Activated CD4-positive, alpha-beta T cell treated with anti-CD3 and anti-CD28 coated beads, Interleukin-2, amount 50 U/mL, for 1 hour (primary cell): ENCODE measurements at places on chromosomes 7 and 10.

- DNase-seq: no peak
Observed at GRCh38 chr10:86136934-86137333, 229.7 kb downstream of the GRID1 start.

DNA sequence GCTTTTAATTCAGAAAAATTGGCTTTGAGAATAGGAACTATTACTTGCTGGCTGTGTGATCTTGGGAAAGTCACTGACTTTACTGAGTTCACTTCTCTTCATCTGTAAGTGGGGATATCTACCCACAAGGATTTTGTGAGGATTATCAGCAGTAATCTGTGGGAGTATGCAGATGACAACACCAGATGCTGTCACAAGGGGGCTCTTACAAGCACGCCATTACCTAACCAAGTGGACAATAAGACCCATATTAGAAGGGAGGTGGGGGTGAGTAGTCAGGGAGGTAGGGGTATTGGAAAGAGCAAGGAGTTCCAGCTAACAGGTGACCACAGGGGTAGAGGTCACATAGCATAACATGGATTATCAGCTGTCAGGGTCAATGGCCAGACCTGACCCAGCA is 569.4 kb downstream of the SUGCT start:
- DNase-seq: no peak

DNA sequence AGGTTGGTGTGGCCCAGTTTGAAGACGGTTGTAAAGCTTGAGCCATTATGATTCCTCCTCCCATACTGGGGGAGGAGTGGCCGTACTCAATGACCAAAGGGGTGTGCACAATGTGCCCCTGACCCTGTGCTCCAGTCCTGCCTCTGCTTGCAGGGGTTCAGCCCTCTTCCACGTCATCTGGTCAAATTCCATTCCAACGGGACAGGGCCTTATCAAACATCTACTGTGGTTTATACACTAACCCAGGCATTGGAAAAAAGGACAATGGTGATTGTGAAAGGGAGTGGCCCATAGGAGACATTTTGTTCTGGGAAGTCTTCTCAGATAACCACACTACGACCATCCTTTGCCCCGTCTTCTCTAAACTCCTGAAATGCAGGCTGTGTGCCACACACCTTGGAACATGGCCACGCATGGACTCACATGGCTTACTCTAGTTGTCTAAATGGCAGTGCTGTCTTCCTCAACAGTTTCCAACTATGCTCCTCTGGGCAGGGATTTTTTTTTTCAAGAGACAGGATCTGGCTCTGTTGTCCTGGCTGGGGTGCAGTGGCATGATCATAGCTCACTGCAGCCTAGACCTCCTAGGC is 103.0 kb downstream of the JCAD start:
- DNase-seq: no peak

DNA sequence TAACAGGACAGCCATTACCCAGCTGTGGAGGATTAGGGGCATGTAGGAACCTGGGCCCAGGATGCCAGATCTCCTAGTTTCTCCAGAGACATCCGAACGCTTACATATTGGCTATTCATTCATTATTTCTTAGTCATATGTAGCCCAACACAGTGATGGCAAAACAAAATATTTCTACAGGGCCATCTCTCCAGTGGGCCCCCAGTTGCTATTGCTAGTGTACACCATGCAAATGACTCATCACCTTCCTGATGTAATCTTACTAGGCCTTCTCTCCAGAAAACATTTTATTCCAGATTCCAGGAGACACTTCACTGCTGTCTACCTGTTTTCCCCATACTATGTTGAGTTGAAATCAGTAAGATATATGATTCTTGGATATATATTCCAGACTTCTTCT is 201.7 kb downstream of the PLXDC2 start:
- no peak for DNase-seq

- no peak for DNase-seq
Observed at GRCh38 chr10:10872035-10872673, 145.5 kb upstream of the CELF2 start.

DNA sequence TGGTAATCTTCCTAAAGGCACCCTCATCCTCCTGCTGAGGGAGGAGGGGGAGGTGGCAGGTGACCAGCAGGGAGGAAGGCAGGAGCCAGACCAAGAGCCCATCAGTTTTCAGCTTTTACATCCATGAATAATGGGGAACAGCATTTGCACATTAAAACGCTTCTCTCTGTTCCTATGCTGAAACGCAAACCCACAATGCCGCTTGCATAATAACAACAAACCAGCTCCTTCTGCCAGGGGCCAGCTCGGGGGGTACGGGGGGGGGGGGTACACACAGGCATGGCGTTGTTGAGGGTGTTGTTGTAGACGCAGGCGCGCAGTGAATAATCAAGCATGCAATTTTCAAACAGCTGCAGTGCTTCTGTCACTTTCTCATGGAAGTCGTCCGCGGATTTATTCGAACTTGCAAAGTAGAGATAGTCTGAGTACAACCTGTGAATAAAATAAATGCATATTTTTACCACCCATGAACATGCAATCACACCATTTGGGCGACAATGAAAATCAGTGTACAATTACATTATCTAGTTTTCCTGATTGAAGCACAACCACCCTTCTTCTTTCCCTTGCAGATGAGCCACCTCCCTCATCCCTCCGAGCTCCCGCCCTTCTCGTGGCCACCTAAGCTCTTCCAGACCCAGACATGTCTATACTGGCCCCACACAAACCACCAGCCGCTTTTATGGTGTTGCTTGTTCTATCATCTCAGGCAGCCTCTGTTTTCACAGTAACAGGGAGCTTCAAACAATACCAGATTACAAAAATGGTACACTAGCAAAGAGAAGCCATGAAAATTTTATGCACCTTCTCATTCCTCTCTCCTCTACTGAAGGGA is 72.2 kb downstream of the CHST15 start:
- DNase-seq: no peak

- DNase-seq: no peak
Observed at GRCh38 chr10:25245165-25245564, 70.4 kb downstream of the GPR158 start.

DNA sequence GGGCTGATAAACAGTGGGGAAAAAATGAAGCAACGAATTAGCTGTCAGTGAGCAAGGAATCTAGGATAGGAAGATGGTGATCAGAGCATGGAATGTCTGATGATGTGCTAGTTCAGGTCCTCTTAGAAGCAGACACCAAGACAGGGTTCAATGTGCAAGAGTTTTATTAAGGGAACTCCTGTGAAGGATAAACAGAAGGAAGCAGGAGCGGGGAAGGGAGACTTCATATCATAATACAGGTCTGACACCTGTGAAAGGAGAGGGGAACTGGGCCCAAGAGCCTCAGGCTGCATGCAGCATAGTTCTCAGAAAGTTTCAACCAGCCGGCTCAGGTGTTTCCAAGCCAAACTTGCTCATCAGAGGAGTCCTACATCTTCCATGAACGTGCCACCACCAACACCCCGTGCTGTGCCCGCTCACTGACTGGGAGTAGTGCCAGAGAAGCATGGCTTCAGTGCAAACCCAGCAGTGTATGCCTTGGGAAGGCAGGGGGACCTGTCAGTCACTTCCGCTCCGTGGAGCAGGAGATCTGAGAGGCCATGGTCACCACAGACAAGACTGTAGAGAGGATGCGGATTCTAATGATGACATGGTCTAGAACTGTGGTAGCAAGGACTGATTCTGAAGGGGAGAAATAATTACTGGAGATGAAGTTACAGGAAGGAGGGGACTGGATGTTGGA is 45.8 kb downstream of the ZNF800 start:
- DNase-seq: no peak

- DNase-seq: no peak
Observed at GRCh38 chr7:68730964-68731363, 867.3 kb upstream of the AUTS2 start.

- DNase-seq: no peak
Observed at GRCh38 chr10:96371356-96371755, 12.6 kb upstream of the OPALIN start.

- no peak for DNase-seq
Observed at GRCh38 chr7:136692221-136692620, 176.2 kb upstream of the CHRM2 start.
